Activated naive CD4-positive, alpha-beta T cell treated with anti-CD3 and anti-CD28 coated beads, Interleukin-2, amount 50 U/mL, for 72 hours (primary cell): ENCODE measurements at places on chromosomes 5 and 9.

DNA sequence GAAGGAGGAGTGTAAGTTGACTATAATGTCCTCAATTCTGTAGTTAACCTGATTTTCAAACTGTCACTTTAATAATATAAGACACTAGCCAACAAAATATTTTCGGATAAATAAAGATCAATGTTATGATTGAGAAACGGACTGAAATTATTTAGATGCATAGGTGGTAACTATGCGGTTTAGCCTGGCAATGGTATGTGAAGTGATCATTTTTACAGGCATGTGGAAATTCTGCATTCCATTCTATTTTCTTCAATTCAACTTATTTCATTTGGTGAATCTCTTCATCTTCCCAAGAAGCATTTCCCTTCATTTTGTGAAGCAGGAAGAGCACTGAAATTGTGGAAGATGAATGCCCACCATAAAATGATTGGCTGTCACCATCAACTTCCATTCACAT, 1457.5 kb upstream of the CDH9 start:
- DNase-seq, result no peak

DNA sequence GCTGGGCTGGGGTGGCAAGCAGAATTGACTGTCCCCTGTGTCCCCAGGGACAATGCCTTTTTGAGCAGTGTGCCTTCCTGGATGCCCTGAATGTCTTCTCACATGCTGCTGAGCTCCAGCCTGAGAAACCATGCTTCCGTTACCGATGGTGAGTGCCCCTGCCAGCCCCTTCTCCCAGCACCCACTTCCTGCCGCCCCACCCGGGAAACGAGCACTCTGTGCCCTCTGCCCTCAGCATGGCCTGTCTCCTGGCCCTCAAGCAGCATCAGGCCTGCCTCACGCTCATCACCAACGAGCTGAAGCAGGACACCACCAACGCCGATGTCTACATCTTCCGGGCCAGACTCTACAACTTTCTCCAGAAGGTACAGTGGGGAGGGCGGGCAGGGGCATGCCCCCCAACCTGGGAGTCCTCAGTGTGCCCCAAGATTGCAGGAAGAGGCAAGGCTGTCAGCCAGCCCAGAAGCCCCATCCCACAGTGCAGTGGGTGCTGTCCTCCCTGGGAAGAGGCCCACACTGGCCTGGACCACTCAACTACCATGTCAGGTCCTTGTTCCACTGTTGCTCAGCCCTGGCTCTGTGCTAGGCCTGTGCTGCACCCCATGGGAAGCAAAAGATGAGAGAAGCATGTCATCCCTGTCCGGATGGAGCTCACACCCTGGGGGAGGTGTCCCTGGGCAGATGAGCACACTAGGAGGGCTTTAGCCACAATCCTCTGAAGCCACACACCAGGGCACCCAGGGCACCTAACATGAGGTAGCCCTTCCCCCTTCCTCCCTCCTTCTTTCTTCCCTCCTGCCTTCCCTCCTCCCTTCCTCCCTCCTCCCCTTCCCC, 4.4 kb downstream of the TTC16 start:
- DNase-seq, result no peak

- DNase-seq, result no peak
These were observed 204.2 kb downstream of the SLC12A2 start for GRCh38 chr5:128287740-128288139.

GRCh38 chr5:127316011-127316410, 25.4 kb downstream of the MEGF10 start:
- DNase-seq, result no peak

GRCh38 chr9:128503870-128504269, 649 bp upstream of the GLE1 start:
- DNase-seq, result peak; percentile 20

GRCh38 chr9:83340451-83340850, 197.8 kb downstream of the FRMD3 start:
- DNase-seq, result no peak

DNA sequence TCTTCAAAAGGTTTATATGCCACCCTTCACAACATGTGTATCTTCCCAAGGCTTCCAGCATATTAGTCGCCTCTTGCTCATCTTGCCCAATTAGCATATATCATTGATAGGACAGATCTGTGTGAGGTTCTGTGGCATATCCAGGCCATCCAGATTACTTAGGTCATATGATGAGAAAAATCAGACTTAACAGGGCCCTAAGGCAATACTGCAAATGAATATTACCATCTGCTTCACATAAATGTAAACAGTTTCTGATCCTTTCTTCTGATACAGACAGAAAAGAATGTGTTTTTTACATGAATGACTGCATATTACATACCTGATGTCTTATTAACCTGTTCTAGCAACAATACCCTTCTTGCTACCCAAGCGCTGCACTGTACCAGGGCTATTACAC, 41.3 kb upstream of the GHR start:
- DNase-seq, result no peak

DNA sequence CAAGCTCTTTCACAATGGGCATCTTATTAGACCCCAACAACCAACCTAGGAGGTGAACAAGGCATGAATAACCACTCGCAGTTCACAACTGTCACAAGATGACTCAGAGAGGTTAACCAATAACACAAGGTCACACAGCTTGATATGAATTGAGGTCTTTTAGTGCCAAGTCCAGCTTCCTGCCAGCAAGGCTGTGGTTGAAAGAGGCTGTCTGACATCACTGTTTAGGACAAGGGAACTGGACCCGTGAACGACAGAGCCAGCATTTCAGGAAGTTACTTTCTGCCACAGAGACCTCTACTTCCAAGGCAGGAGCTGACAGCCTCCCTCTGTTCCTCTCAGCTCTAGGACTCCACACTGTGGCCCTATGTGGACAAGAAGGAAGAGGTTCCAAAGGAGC, 53.4 kb upstream of the ALDH1B1 start:
- no peak for DNase-seq

- DNase-seq, result no peak
These were observed 42.8 kb upstream of the PSD2 start for GRCh38 chr5:139752506-139753473.

- DNase-seq, result no peak
These were observed 580.5 kb downstream of the TLE1 start for GRCh38 chr9:81108821-81109220.

GRCh38 chr5:76775921-76776320, 42.9 kb upstream of the F2RL1 start:
- DNase-seq, result no peak
